ENCODE measurements at places on chromosomes 2 and 18.

DNA sequence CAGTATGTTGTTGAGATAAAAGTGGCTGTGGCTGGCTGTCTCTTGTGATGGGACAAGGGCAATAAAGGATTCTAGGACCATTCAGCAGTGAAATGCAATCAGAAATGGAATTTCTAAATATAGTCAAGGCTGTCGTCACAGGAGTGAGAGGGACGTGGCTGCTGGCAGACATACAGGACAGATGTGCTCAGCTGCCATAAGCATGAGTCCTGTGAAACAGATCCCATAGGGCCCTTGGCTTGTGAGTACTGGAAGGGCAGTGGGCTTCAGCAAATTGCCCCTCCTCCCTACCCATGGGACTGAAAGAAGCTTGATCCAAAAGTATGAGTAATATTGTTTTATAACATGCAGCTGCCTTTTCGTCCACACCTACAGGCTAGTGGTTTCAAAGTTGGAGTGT is 4.2 kb upstream of the CNNM3 start:
- DNase-seq, result no peak

DNA sequence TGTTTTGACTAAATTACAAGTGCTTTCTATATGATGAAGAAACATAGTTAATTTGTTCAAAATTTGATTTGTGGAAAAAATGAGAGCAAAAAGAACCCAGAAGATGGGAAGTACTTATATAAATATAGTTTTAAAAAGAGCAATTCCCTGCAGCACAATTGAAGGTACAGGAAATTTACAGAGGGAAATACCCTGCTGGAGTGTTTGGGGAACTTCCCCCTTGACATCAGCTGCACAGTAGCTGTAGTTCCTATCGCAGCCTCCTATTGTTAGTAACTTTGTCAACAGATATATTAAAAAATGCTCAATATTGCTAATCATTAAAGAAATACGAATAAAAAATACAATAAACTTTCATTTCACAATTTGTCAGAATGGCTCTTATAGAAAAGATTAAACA is 1118.8 kb upstream of the ZEB2 start:
- DNase-seq, result no peak

DNA sequence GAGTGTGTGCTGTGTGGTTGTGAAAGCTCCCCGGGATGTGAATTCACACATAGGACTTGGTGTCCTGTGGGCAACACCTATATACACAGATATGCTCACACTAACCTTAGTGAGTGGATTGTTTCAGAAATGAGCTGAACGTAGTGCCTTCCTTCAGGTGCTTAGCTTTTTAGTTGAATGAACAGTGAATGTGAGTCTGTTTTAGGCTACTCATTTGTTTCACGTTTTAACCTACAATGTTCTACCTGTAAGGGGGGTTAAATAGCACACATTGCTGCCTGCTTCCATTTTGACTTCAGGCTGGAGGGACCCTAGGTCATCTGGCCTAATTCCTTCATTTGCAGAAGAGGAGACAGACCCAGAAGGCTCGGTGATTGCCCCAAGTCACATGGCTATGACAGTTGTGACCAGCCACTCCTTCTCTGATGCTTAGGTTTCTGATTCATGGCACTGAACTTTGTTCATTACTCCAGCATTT is 1.0 kb downstream of the PLEK start:
- no peak for DNase-seq

- no peak for DNase-seq
These were observed 32.2 kb downstream of the KCTD18 start for GRCh38 chr2:200477667-200478131.

GRCh38 chr2:187075199-187075635 is 226.2 kb upstream of the ZSWIM2 start:
- no peak for DNase-seq

- DNase-seq, result no peak
These were observed 76.6 kb downstream of the GALNT1 start for GRCh38 chr18:35658112-35658511.

DNA sequence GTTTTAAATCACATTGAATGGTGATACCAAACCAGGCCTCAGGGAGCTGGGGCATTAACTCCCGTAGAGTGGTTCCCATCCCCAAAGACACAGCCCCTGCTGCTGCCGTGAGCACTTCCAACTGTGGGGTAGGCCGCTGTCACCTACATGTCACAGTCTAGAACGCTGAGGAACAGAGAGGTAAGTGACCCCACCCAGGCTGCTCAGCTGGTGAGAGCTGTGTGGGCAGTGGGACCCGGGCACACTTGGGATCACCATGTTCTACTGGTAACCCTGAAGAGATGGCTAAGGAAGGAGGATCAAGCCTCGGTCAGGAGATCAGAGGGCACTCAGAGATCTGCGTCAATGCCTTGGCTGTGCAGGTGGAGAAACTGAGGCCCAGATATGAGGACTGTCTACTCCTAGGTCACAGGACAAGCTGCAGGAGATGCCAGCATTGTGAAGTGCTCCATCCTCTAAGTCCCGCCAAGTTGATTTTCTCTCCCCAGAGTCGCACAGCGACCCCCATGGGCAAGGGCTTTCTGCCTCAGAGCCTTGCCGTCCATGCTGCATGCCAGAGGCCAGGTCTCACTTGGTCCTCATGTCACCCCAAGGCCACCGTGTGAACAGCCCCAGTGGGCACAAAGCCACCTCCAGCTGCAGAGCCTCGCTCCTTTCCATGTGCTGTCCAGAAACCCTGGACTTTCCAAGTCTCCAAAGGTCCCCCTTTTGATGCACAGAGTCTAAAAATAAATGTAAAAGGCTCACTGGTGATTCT is 144.2 kb upstream of the OTOS start:
- no peak for DNase-seq

GRCh38 chr2:20595439-20596192 is 55.3 kb downstream of the HS1BP3 start:
- no peak for DNase-seq

- no peak for DNase-seq
These were observed 304.8 kb downstream of the LRATD1 start for GRCh38 chr2:14937336-14937735.

All from ecto neural progenitor cell (in vitro differentiated cells).